ENCODE measurements at places on chromosomes 4 and X. TPM values are rescaled to one million over a fixed set of nuclear protein-coding genes. Genes with fewer than 3 reads are reported as not detected.

Gene AFP
- 1.3 TPM for polyA plus RNA-seq

Gene BTK
- 0.42 TPM for polyA plus RNA-seq

Gene ELMOD2
- 15.1 TPM for polyA plus RNA-seq

Gene DUSP9
- polyA plus RNA-seq, result 0.50 TPM

Gene STBD1
- polyA plus RNA-seq, result 0.71 TPM

Gene TRIM2
- polyA plus RNA-seq, result 12.2 TPM

Gene MTTP
- polyA plus RNA-seq, result 0.09 TPM

Gene MAGEB10
- polyA plus RNA-seq, result not detected

Gene SPCS3
- polyA plus RNA-seq, result 39.8 TPM

Gene ENPEP
- not detected for polyA plus RNA-seq

Gene KLHL13
- polyA plus RNA-seq, result 5.9 TPM

Measured in keratinocyte (primary cell).